ENCODE measurements at places on chromosomes 11 and 22.

DNA sequence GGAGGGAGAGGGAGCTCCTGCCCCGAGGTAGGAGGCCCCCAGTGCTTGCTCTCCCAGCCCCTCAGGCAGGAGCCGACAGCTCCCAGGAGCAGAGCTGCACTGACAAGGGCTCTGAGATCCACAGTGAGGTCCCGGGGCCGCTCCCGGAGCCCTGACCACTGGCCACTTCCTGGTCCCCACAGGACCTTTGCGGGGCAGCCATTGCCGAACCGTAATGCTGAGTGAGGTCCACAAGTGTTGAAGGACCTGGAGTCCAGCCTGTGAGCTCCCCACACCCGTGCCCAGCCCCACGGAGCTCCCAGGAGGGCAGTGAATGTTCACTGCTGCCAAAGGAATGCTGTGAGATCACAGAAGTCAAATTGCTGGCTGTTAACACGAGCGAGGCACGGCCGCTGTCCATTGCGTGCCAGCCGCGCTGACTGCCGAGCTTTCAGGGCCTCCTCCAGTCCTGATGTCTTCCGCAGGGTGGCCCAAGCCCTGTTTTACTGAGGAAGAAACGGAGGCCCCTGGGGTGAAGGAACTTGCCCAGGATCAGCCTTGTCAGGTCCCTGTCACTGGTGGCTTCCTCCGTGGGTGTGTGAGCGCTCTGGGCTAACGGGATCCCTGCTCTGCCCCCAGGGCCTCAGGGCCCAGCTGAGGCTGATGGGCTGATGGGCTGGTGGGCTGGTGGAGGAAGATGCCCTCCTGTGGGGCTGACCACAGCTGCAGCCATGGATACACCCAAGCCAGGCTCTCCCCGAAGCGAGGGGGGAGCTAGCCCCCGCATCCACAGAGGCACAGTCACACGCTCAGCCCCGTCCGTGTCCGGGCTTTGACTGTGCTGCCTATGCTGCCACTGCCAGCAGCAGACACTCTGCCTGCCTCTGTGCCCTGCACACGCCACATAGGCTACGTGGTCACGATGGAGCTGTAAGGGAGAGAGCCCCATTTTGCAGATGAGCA lies 70.8 kb downstream of the WNT7B start:
- DNase-seq = no peak

DNA sequence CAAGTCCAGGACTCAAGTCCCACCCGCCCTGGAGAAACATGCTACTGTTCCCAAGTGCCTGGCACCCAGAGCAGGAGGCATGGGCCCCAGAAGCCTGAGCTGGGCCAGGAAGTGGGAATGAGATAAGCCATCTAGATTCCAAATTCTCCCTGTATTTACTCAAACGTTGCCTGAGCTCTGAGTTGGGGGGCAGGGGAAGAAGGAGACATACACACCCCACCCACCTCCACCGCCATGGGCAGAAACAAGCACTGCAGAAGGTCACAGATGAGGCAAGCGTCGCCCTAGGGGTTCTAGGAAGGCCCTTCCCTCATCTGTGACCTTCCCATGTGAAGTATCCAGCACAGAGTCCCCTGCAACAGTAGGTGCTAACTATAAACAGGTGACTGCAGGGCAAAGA lies 54.0 kb downstream of the PLEKHA7 start:
- DNase-seq = no peak

- DNase-seq = peak; percentile 7
Measured at GRCh38 chr22:47310601-47311000, 548.2 kb downstream of the TBC1D22A start.

GRCh38 chr11:79040348-79040747 lies 400.5 kb downstream of the TENM4 start:
- DNase-seq = no peak

- DNase-seq = no peak
Measured at GRCh38 chr11:118537409-118537980, 6.5 kb downstream of the TMEM25 start.

GRCh38 chr22:17098379-17098819 lies 13.6 kb downstream of the IL17RA start:
- DNase-seq = no peak
